ENCODE measurements at places on chromosomes 1 and 21.
A peak's percentile ranks its signal among the peaks of the same experiment; 100 is the strongest.

DNA sequence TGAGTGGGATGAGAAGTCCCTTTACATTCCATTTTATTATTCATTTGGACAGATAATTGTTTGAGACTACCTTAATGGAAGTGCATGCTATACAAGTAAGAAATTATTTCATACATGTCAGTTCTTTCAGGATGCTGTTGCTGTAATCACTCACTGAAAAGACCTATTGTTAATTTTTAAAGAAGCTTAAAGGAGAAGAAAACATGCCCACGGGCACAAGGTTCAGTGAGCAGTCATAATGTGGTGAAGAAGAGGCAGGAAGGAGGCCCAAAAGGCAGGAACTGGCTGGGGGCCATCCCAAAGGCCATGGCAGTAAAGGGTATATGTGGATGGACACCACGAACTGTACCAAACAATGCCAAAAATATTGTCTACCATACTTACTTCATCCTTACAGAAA, 206.0 kb downstream of the LYPLAL1 start:
- no peak for DNase-seq

GRCh38 chr1:32447469-32448185, 17.2 kb upstream of the ZBTB8B start:
- no peak for DNase-seq

DNA sequence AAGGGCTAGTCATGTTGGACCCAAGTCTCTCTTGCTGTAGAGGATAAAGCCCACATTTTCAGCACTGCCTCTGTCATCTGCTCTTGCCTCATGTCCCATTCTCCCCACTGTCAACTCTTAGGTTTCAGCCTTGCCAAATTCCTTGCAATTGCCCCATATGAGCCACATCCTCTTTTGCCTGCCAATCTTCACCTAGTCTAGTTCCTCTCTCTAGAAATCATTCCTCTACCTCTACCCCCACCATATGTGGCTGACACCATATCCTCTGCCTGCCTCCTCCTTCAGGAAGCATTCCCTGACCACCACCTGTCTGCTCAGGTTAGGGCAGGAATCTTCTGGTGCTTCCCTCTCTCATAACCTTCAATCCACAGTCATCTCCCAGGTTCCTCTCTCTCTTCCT, 38.2 kb downstream of the SLC9A1 start:
- DNase-seq = no peak

- DNase-seq = peak; percentile 8
These were observed 478 bp downstream of the MAD2L2 start for GRCh38 chr1:11680270-11681070.

GRCh38 chr1:168365719-168366479, 85.2 kb downstream of the TBX19 start:
- DNase-seq = no peak

GRCh38 chr1:22476566-22476965, 24.9 kb downstream of the ZBTB40 start:
- no peak for DNase-seq

- no peak for DNase-seq
These were observed 20.6 kb downstream of the MEF2D start for GRCh38 chr1:156480016-156480370.

DNA sequence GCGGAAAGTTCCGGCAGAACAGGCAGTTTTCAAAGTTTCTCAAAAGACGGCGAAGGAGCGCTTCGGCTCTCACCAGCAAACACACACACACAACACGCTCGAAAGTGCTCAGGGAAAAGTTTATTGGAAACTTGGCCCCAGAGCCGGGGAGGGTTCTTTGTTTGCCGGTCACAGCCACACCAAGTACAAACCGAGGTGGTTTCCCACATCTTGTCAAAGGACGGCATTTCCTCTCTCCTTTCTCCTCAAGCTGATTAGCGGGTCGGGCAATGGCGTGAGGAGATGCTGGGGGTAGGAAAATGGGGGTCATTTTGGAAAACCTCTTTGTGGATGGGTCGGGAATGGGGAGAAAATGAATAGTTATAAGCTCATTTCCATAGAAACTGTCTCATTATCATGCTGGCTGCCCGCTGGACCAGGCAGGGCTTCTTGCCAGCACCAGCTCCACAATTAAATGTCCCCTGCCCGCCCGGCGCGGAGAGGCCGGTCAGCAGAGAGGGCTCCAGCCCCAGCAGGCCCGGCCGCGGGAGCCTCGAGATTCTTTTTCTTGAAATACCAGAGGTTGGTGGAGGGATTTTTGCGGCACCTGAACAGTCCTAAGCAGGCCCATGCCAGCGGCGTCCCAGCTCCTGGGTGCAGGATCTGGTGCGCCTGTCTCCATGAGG, 92.3 kb downstream of the PRDM16 start:
- no peak for DNase-seq

DNA sequence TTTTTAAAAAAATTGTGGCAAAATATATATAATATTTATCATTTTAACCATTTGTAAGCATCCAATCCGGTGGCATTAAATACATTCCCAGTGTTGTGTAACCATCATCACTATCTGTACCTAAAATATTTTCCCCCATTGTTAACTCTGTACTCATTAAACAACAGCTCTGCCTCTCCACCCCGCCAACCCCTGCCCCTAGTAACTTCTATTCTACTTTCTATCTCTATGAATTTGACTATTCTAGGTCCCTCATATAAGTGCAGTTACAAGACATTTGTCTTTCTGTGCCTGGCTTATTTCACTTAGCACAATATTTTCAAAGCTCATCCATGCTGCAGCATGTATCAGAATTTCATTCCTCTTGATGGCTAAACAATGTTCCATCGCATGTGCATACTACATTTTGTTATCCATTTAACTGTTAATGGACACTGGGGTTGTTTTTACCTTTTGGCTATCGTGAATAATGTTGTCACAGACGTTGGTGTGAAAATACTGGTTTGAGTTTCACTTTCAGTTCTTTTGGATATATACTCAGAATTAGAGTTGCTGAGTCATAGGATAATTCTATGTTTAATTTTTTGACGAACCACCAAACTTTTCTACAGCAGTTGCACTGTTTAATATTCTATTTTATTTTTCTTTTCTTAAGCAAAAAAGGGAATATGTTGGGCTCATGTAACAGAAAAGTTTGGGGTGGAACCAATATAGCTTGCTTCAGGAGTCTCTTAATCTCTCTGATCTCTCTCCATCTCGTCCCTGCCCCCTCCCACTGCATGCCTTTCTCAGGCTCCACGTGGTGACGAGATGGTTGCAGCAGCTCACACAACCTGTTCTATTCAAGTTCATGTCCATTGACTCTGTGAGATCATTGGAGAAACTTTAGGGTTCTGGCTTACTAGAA, 25.2 kb upstream of the RCAN1 start:
- no peak for DNase-seq

DNA sequence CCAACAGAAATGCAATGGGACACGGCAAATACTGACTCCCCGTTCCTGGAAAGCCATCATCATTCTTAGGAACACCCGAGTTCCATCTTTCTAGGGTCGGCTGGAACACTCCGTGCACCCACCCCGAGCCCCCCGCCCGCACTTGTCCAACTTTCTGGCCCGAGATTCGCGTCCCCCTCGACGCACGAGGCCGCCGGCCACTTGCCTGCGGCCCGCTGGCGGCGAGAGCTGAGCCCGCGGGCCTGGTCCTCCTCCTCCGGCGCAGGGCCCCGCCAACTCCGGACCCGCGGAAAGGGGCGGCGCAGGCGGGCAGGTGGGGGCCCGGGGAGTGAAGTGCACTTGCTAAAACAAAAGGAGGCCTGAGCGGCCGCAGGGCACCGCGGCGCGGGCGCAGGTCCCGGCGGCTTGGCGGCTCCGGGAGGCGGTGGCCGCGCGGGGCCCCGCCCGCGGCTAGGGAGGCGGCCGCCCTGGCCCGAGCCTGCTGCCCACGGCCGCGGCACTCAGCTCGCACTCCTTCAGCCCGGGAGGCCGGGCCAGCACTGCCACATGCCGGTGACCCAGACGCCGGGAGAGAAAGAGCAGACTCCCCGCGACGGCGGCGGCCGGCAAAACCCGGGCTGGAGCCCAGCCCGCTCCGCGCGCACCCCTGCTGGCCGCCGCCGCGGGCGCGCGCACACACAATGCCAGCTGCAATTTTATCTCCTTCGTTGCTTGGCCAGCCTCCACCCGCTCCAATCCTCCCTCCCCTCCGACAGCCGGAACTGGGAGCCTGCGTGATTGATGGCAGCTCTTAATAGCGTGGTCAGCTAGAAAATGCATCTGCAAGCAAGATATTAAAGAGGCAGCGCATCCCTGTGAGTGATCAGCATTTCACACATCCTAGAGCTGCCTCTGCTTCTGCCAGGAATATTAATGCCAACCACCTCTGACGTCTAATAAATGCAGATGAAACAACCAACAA, 114.3 kb downstream of the RERE start:
- DNase-seq = peak; percentile 91

DNA sequence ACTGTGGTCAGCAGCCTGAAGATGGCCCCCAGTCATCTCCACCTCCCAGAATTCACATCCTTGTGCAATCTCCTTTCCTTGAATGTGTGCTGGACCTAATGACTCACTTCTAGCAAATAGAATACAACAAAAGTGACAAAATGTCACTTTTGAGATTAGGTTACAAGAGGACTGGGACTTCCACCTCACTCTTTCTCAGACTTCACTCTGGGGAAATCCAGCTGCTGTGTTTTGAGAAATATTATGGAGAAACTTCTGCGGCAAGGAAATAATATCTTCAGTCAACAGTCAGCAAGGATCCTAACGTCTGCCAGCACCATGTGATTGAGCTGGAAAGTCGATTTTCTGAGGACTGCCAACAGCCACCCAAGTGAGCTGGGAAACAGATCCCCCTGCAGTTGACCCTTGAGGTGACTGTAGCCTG, 70.5 kb upstream of the GADD45A start:
- no peak for DNase-seq

GRCh38 chr1:183883623-183884022, 78.7 kb downstream of the RGL1 start:
- no peak for DNase-seq
